ENCODE measurements at places on chromosomes 16 and 17.

GRCh38 chr17:82917699-82918345, 78.0 kb upstream of the ZNF750 start:
- DNase-seq = no peak

DNA sequence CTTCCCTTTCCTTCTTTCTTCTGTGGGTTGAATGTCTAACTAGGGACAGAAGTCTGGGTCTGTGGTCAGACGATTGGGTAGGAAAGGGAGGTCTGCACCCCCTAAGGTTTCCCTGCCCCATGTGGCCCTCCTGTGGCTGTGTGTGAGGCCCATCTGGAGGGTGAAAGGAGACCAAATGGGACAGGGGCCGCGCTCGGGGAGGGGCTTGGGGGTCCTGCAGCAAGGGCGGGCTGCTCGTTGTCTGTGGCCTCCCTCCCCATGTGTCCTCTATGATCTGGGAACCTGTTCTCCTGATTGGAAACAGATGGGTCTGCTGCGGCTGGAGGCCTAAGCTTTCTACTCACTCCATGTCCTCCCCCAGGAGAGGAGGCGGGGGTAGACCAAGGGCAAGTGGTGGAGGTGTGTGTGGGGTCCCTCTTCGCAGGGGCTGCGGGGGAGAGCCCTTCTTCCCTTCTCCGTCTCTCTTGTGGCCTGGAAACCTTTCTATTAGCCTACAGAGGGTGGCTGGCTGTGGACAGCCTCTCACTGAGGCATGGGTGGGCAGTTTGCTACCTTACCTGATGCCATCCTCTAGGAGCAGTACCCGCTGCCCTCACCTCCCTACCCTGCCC, 18.6 kb downstream of the IGFBP4 start:
- no peak for DNase-seq

GRCh38 chr16:86887416-86887815, 309.1 kb downstream of the FOXL1 start:
- DNase-seq = no peak

DNA sequence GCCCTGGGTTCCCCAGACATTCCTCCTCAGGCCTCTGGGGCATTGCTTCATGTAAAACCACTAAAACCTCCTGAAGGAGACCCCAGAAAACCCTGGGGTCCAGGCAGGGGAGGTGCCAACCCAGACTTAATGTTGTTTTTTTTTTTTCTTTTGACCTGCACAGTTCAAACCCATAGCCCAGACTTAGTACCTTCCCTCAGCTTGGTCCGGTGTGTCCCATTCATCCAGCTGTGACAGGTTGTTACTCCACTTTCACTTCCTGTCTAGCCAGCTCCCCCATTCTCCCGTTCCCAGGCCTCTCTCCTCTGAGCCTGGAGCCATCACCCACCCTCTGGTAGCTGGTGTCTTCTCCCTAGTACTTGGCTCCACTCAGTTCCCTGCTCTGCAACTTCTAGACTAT, 4.8 kb downstream of the CDR2L start:
- no peak for DNase-seq

- no peak for DNase-seq
Measured at GRCh38 chr16:71659471-71659870, 33.5 kb downstream of the MARVELD3 start.

DNA sequence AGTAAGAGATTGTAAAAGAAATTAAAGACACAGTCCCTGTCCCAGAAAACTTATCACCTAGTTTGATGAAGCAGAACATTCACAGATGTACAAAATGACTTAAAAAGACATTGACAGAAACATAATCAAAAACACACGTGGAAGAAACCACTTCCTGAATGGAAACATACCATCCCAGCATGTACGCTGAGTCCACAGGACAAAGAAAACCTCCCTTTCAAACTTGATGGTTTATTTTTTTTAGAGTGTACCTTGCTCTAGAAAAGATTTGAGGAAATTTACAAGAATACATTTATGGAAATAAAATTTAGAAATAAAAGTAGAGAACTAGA, 140.9 kb downstream of the PMP22 start:
- DNase-seq = no peak

DNA sequence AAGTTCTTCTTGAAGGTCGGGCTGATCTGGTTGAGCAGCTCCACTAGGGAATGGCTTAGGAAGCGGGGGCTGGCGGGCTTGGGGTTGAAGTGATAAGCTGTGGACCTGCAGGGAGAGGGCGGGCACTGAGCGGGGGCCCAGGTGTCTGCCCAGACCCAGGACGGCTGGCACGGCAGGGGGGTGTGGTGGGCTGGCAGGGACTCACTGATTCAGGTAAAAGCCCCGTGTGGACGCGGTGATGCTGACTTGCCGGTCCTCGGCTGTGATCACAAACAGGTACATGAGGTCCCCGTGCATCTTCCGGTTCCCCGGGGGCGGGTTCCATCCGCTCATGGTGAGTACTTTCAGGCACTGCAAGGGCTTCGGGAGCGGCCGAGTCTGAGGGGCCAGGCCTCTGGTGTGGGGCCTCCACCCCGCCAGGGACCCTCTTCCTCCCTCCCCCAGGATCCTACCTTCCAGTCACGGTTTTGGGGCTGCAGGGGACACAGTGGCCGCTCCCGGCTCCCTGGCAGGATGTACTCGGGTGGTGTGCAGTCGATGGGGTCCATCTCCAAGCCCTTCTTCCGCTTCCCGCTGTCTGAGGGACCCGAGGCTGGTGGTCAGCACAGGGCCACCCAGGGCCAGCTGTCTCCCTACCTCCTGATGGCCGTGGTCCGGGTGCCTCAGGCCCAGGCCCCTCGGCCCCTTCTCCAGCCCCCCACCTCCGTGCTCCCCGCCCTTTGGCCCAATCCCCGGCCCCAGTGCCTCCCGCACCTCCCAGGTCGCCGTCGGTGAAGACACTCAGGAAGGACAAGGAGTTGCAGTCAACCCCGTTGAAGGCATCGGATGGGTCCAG, 10.2 kb downstream of the CLUH start:
- DNase-seq = no peak

GRCh38 chr17:41625602-41626001, 1.2 kb upstream of the KRT17 start:
- no peak for DNase-seq

GRCh38 chr17:78316115-78316866, 43.6 kb downstream of the SOCS3 start:
- DNase-seq = no peak

GRCh38 chr17:52026075-52026474, 132.4 kb downstream of the CA10 start:
- DNase-seq = no peak

DNA sequence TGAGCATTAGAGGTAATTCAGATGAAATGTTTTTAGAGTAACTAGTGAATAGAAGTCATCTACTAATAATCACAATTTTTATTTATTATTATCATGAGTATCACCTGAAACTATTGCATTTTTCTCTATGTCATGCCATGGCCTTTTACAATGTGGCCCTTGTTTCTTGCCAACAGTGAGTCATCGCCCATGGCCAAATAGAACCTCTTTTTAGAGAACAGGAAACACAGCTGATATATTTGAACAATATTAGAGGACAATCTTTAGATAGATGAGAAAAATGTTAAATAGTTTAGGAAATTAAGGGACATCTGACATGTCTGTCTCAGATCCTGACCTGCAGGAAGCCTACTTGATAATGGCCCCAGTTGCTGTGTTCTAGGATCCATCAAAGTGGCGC, 1584.4 kb upstream of the GOT2 start:
- no peak for DNase-seq

DNA sequence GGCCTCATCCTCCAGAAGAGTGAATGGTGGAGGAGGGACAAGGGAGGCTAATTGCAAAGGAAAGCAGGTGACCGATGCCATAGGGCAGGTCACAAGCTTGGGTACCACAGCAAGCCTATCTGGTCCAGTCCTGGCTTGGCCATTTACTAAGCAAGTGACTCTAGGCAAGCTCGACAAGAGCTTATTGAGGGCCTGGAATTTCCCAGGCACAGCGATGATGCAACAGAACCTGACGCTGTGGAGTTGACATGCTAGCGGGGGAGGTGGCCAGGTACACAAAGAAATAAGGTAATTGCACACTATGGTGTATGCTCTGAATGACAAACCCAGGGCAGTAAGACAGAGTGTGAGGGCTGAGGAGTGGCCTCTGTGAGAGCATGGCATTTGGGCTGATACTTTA, 98.5 kb downstream of the PGS1 start:
- no peak for DNase-seq

DNA sequence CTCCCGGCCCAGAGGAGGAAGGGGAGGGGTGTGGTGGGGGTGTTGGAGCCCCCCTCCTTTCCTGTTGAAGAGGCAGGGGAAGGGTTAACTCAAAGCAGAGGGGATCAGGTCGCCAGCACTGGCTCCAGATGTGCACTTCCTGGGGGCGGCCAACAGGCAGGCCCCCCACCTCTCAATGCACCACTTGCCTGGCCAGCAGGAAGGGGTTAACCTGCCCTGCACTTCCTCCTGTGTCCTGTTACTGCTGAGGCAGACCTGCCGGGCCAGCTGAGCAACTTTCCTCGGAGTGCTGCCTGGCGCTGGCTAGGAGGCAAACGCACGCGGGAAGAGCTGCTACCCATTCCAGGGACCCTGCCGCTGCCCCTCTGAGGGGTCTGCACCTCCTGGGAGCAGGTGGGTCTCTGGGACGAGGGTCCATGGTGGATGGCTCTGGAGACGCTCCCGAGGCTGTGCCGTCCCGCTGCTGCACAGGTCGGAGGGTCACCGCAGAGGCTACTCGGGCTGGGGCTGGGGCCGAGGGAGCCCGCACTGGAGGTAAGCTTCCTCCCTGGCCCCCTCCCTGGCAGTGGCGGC, at the start of gene EPN3:
TSS of gene EPN3 (plus strand) at position 284 of the 573 bp plus-strand sequence. CDS start 3,822 bp downstream, outside the sequence.
- no peak for DNase-seq

DNA sequence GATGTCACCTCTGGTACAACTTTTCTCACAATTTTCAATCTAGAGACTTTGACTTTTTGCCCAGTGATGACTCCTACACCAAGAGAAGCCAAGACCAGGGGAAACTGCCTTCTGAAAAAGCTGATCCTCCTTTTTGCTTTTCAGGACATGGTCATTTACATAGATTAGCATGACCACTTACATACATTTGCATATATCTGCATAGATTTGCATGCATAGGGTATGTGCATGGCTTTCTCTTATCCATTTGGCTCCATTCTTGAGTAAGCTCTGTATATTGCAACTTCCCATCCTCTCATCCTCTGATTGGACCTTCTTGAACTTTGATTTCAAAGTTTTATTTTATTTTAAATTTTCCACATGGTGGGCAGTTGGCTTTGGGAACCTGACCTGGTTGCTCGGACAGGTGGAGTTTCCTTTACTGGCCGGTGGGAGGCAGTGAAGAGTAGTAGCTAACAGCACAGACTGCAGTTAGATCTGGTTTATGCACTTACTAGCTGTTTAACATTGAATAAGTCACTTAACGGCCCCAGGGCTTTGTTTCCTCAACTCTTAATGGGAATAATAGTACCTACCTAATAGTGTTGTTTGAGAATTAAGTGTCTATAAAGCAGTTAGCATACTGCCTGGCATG, 92.9 kb downstream of the GPR139 start:
- DNase-seq = no peak

DNA sequence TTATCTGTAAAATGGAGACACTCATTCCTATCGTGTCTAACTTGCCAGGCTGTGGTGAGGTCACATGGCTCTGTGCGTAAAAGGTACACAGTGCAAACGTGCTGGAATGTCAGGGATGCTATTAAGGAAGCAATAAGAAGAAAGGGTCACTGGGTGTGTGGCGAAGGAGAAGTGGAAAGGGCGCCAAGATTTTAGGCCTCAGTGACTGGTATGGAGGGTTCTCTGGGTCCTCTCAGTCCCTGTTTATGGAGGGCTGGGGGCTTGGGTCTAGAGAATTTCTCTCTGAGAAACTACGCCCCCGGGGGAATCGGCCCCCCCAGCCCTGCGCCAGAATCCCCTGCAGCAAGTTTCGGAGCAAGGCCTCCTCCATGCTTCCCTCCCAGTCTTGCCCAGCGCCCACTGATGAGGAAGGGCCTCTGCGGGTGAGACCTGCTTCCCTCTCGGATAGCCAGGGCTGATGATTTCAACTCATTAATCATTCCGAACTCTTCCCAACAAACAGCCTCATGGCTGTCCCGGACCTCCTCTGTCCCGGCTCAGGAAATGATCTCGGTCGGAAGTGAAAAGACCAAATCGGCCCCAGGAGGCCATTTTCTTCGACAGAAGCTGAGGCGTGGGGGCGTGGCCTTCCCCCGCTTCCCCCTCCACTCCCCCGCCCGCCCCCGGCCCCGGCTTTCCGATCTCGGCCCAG, 1.2 kb upstream of the HEXIM1 start:
- DNase-seq = peak; percentile 83

DNA sequence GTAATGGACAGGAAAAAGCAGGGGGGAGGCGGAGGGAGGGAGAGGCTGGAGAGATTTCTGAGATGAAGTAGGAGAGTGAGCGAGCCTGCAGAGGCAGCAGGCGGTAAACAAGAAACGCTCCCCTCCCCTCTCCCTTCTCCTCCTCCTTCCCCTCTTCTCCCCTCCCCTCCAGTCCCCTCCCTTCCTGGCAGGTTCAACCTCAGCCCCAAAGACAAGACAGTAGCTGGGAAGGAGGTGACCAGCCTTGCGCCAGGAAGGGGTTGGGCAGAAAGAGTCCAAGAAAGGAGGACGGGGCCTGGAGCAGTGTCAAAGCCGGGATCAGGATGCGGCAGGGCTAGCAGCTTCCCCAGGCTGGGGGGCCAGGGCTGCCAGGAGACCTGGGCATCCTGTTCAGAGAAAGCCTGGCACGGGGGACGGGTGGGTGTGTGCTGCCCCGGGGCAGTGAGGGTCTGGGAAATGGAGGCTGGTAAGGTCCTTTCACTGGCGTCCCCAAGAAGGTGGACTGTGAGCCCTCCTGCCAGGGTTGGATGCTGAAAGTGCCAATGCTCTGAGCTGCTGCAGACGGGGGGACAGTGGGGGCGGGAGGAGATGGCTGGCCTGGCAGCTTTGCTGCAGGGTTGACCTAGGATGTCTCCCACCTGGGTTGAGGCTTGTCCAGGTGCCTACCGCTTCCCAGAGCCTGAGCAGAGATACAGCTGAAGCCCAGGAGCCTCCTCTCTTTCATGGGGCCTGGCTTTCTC, 261.6 kb upstream of the TNRC6C start:
- DNase-seq = no peak

- DNase-seq = no peak
Measured at GRCh38 chr17:39928858-39929645, 1.5 kb downstream of the LRRC3C start.

DNA sequence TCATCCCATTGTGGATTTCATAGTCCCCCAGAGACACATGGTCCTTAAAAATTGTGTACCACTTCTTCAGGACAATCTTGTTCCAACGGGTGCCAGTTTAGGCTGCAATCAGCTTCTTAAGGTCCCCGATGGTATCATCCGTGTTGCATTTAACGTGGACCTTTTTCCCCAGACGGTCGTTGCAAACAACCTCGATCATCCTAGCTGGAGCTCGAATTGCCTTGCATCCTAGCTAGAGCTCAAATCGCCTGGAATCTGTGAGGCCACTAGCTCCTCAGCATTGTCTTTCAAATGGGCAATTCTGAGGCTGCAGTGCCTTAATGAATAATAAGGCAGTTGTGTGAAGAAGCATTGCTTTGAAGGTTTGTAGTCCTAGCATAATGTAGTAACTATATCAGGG, 37.7 kb upstream of the RHBDL3 start:
- no peak for DNase-seq

- DNase-seq = no peak
Measured at GRCh38 chr17:29742210-29742513, 119.5 kb upstream of the CORO6 start.

Data from GDM1 (cell line).